ENCODE measurements at places on chromosomes 16 and 17.
A peak's percentile ranks its signal among the peaks of the same experiment; 100 is the strongest.

DNA sequence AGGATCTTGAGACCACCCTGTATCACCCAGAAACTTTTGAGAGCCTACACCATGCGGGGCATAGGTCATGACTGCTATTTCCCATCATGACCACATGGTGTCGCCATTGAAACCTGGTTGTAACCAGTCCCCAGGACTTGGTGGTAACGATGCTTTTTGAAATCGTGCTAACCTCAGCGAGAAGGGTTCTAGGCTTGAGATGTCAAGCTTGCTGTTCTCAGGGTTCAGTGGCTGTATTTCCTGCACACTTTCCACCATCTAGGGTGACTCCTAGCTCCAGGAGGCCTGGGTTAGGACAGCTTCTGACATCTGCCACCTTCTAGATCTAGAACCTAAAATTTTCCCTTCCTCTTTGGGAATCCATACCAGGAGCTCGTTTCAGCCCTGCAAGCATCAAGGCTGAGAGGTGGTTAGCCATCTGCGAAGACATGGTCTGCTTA is 13.0 kb upstream of the SPNS3 start:
- DNase-seq: peak; percentile 90

GRCh38 chr16:81634380-81635062 is 144.6 kb upstream of the PLCG2 start:
- DNase-seq: peak; percentile 33

- DNase-seq: peak; percentile 86
These were observed 23.4 kb upstream of the METRNL start for GRCh38 chr17:83055911-83056582.

- DNase-seq: no peak
These were observed 455 bp downstream of the ATP1B2 start for GRCh38 chr17:7651097-7651664.

GRCh38 chr17:74211912-74212208 is 1.5 kb upstream of the TTYH2 start:
- no peak for DNase-seq

DNA sequence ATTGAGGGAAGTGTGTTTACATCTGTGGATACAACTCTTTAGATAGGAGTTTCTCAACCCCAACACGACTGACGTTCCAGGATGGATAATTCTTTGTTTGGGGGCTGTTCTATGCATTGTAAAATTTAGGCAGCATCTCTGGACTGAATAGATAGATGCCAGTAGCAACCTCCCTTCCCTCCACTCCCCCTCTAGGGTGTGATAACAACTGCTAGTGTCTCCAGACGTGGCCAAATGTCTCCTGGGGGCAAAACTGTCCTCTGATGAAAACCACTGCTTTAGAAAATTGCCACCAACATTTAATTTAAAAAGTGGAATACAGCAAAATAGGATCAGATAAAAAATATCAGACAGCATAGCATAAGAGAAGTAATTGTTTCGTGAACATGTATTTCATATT is 79.9 kb downstream of the HS3ST3A1 start:
- DNase-seq: no peak

DNA sequence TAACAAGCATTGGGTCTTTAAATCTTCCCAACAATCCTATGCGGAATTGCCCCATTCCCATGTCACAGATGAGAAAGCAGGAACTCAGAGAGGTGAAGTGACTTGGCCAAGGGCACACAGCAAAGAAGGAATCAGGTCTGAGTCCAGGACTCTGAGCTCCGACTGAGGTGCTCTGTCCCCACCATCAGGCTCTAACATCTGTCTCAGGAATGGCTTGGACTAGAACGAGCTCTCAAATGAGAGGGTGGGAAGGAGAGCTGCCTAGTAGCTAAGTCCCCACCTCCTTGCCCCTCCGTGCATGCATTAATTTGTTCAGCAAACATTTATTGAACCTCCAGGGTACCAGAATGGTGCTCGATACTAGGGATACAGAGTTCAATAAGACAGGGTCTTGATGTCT is 26.7 kb downstream of the ABCC3 start:
- no peak for DNase-seq

- DNase-seq: no peak
These were observed 4.3 kb upstream of the ADGRG1 start for GRCh38 chr16:57624044-57624688.

- no peak for DNase-seq
These were observed 89.8 kb downstream of the GSG1L start for GRCh38 chr16:27973678-27974077.

DNA sequence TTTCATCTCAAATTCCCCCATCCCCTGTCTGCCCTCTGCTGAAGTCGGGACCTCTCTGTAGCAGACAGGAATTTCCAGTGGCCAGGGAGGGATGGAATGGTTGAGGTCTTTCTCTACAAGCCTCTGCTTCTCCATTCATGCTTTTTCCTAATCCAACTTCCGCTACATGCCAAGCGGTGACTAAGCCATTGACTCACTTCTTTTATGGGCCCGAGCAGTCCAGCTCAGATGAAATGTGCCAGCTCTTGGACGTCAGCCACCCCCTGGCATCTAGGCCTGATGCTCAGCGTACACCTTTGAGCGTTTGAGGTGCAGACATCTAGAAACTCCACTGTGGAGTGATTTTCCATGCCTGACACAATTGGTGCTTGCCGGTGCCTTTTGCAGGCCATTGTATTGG is 40.7 kb upstream of the GPR139 start:
- no peak for DNase-seq

DNA sequence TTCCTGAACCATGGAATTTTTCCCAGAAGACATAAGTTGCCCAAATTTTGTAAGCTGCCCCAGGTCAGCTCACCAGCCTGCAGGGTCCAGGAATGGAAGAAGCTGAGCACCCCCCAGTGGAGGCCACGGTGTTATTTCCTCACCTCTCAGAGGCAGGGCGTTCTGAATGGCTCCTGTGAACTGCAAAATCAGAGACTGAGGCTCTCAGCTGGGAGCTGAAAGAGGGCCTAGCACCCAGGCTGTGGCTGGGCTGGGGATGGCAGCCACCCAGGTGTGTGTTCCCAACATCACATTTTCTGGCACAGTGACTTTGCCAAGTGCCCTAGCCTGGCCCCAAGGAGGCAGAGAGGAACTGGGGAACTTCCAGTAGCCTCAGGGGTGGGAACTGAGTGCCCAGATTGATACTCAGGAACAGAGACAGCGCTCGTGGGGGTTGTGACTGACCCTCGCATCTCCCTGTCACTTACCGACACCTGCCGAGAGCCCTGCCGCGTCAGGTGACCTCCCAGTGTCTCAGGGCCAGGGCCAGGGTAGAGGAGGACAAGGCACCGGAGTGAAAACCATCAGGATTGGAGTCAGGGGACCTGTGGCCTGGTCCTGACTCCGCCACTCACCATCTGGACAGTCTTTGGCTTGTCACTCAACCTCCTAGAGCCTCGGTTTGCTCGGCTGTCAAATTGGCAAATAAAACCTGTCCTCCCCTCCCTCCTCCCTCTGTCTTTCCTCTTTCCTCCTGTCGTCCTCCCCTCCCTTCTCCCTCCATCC is 11.3 kb downstream of the CACNG4 start:
- DNase-seq: no peak

DNA sequence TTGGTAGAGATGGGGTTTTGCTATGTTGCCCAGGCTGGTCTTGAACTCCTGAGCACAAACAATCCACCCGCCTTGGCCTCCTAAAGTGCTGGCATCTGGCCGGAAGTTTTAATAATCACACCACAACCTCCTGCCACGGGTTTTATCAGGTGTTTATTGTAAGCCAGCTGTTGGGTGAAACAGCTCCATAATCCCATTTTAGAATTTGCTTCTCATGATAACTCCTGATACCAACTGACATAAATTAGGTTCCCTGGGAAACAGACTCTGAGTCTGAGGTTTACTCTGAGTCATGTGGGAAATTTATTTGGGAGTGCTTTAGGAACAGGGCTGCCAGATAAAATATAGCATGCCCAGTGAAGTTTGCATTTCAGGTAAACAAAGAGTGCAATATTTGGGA is 122.6 kb upstream of the MED13 start:
- no peak for DNase-seq

GRCh38 chr17:1482680-1483079 is 9.8 kb downstream of the MYO1C start:
- no peak for DNase-seq

- DNase-seq: no peak
These were observed 342.7 kb downstream of the SOX9 start for GRCh38 chr17:72463287-72464102.

DNA sequence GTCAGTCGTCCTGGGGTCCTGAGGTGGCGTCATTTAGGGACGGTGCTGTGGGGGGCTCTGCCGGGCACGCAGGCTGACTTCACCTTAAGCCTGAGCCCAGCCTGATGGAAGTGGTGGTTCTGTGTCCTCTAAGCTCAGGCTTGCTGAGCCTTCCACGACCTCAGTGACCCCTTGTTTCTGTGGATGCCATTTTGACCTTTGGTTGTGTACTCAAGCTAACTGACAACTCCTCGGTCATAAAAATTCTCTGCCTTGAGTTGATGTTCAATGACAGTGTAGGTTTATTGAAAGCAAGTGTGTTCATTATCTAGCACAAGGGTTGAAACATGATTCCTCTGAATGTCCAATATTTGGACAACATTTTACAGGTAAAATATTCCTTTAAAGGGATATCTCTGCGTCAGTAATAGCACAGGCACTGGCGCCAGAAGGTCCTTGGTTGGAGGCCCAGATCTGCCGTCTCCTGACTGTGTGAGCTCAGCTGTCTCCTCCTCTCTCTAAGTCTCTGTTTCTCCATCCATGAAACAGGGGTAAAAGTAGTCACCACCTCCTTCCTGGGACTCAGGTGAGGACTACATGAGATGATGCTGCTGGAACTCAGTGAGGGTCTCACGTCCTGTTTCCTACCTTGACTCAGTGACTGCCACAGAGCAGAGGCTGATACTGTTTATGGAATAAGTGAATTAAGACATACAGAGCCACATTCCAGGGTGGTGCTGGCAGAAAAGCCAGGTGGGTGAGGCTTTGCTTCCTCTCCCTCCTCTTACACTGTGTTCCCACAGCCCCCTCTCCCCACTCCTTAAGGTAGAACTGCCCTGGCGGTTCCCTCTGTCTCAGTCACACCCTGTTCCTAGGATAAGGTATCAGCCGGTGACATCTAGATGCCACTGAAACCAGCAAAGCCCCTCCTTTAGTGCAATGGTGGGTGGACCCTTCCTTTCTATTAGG is 75.7 kb downstream of the IRF8 start:
- DNase-seq: no peak

DNA sequence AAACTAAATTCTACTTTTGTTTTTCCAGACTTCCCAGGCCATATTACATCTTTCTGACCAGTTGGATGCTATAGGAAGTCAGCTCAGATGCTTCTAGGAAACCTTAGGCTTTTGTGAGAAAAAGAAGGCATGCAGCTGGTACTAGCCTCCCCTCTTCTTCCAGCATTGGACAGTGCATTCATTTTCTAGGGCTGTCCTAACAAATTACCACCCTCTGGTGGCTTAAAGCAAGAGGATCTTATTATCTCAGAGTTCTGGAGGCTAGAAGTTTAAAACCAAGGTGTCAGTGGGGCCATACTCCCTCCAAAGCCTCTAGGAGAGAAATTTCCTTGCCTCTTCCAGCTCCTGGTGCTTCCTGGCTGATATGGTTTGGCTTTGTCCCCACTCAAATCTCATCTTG is 467.8 kb downstream of the SLC39A11 start:
- DNase-seq: no peak

DNA sequence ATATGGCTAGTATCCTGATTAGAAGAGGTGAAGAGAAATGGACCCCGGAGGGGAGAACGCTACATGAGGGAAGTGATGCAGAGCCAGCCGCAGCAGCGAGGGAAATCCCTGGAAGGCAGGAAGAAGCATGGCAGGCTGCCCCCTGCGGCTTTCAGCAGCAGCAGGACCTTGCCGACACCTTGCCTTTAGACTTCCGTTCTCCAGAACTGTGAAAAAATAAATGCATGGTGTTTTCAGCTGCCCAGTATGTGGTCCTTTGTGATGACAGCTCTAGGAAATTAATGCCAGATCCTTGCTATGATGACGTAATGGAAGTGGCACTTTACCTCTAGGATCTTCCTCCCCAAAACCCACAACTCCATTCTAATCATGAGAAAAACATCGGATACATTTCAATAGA is 9.7 kb upstream of the ZFP1 start:
- DNase-seq: peak; percentile 59

GRCh38 chr16:58584831-58585505 is 44.7 kb downstream of the CNOT1 start:
- no peak for DNase-seq

DNA sequence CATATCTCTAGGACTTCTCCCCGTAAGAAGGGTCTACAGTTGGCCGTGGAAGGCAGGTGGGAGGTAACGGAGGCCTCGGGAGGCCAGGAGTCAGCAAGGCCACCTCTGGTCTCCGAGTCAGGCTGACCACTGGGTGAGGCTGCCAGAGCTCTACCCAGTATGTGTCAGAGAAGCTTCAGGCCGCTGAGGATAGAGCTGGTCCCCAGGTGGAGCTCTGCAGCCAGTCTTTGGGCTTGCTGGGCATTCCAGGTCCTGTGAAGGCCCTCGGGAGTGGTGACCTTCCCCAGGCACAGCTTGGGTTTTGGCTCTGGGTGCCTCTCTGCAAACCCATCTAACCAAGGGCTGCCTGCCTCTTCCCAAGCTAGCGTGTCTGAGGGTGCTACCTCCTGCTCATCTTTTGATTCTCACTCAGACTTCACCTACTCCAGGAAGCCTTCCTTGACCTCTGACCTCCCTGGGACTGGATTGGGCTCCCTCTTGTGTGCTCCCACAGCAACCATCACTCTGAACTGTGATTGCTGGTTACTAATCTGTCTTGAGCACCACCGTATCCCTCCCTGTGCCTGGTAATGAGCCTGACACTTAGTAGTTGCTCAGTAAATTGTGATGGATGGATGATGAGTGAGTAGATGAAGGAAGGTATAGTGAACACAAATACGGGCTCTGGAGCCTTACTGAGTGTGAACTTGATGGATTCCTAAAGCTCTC is 22.3 kb downstream of the RHBDL3 start:
- no peak for DNase-seq

DNA sequence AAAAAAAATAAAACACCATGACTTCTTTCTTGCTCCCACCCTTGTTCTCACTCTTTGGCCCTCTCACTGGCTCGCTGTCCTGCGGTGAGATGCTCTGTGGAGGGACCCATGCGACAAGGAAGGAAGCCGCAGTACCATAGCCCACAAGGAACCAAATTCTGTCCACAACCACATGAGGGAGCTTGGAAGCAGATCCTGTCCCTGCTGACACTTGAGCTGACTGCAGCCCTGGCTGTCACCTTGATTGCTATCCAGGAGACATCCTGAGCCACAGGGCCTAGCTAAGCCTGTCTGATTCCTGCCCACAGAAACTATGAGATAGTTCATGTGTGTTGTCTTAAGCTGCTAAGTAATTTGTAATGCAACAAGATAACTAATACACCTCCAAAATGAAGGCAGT is 4.8 kb upstream of the MT2A start:
- peak; percentile 66 for DNase-seq

GRCh38 chr17:38454532-38454931 is 26.3 kb downstream of the ARHGAP23 start:
- DNase-seq: no peak

GRCh38 chr17:8362651-8363332 is 13.7 kb downstream of the KRABD2 start:
- DNase-seq: no peak

Measured in suppressor macrophage treated with lipopolysaccharide for 1 hour (primary cell).